ENCODE measurements at places on chromosomes 6 and 20. TPM values are rescaled to one million over a fixed set of nuclear protein-coding genes. Genes with fewer than 3 reads are reported as not detected.

DNA sequence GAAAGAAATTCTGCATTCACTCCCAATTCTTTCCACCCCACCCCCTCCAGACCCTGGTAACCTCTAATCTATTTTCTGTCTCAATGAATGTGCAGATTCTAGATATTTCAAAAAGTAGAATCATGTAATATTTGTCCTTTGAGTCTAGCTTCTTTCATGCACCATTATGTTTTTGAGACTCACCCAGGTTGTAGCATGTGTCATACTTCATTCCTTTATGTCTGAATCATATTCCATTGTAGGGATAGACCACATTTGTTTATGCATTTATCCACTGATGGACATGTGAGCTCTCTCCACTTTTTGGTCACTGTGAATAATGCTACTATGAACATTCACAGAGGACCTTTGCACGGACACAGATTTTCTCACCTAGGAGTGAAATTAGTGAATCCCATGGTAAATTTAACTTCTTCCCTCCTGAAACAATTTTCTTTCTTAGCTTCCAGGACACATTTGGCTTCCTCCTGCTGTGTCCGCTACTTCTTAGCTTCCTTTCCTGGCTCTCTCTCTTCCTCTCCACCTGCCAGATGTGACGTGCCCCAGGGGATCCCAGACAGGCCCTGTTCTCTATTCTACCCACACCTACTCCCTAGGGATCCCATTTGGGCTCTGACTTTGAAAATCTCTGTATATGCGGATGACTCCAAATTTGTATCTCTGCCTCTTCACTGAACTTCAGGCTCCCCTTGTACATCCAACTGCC, 24.1 kb upstream of the ARFGEF2 start:
- DNase-seq, result no peak

- peak; percentile 9 for DNase-seq
Measured at GRCh38 chr6:122400121-122400450, 634 bp downstream of the HSF2 start.

GRCh38 chr6:98828211-98828788, 6.1 kb upstream of the POU3F2 start:
- DNase-seq, result no peak

- no peak for DNase-seq
Measured at GRCh38 chr20:57008217-57008616, 258.2 kb downstream of the BMP7 start.

DNA sequence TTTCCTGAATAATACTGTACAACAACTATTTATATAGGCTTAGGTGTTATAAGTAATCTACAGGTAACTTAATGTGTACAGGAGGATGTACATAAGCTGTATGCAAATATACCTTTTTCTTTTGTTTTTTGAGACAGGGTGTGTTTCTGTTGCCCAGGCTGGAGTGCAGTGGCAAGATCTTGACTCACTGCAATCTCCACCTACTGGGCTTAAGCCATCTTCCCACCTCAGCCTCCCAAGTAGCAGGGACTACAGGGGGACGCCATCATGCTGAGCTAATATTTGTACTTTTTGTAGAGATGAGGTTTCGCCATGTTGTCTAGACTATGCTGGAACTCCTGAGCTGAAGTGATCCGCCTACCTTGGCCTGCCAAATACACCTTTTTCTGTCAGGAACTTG, 191.7 kb upstream of the ZNF217 start:
- DNase-seq, result no peak

- no peak for DNase-seq
Measured at GRCh38 chr6:36716476-36717093, 19.0 kb downstream of the RAB44 start.

- DNase-seq, result no peak
Measured at GRCh38 chr20:12829170-12829569, 179.6 kb upstream of the SPTLC3 start.

GRCh38 chr6:127186889-127187288, 68.4 kb downstream of the RSPO3 start:
- peak; percentile 26 for DNase-seq

DNA sequence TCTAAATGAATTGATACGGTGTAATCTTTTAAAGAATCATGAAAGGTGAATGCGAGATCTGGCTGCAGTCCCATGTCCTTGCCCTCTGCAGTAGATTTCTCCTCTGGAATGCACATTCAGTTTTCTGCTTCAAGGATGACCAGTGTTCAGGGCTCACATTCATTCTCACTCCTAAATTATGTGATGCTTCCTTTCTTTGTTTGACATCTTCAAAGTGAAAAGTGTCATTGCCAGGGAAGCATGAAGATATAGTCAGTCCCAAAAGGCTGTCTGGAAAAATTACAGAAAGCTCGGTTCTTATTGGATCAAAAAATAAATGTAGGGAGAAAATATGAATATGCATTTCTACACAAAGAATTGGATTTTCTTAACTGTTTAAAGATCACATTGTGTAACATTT, 395.6 kb downstream of the NKAIN2 start:
- DNase-seq, result no peak

- no peak for DNase-seq
Measured at GRCh38 chr20:59613861-59614260, 9.5 kb downstream of the PHACTR3 start.

GRCh38 chr20:44516491-44516890, 5.4 kb downstream of the SERINC3 start:
- no peak for DNase-seq

GRCh38 chr6:91744566-91744965, 1157.7 kb upstream of the MAP3K7 start:
- no peak for DNase-seq

DNA sequence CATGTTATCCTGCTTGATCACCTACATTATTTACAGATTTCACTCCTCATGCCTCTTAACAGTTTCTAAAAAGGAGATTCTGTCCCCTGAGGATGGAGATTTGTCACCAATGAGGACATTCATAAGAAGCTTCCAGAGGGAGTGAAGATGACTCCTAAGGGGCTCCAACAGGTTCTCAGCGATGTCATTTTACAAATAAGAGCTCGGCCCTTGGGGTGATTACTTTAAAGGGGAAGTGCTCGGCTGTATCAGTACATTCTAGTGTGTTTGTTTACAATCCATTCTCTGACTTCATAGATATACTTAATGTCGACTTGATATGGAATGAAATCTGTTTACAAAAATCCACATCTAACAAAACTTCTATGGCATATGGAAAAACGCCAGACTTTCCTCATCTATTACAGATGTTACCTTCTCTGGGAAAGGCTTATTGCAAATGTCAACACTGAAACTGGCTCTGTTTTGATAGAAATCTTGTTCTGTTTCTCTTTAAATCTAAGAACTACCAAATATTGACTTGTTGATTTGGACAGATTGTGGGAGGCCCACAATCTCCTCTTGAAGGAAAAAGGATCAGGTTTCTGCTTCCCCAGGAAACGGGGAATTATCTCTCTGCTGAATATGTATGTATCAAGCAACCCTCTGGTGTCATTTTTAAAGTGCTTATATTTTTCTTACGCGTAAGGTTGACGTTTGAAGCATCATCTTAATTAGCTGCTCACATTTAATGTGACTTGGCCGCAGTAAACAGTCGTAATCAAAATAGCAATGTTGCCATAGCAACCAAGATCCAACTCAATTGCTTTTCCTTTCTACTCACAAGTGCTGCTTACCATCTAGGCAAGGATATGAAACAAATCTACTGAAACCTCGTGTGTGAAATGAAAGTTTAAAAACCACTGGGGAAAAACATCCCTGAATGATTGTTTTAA, 95.7 kb downstream of the SHLD1 start:
- DNase-seq, result no peak

GRCh38 chr6:122798099-122798641, 9.1 kb downstream of the SMPDL3A start:
- no peak for DNase-seq

- DNase-seq, result no peak
Measured at GRCh38 chr6:22716721-22717120, 147.4 kb downstream of the HDGFL1 start.

DNA sequence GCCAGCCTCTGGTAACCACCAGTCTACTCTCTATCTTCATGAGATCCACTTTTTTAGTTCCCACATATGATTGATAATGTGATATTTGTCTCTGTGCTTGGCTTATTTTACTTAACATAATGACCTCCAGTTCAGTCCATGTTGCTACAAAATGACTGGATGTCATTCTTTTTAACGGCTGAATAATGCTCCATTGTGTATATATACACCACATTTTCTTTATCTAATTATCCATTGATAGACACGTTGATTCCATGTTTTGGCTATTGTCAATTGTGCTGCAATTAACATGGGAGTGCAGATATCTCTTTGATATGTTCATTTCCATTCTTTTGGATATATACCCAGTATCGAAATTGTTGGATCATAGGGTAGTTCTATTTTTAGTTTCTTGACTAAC, 89.3 kb downstream of the ATRN start:
- DNase-seq, result no peak

GRCh38 chr20:59456342-59457279, 147.7 kb upstream of the PHACTR3 start:
- DNase-seq, result no peak

Gene CSNK2B
- total RNA-seq, result 92.6 TPM

Gene GINS1
- total RNA-seq, result 0.08 TPM

Gene COL9A3
- not detected for total RNA-seq

Gene ABHD12
- 13.4 TPM for total RNA-seq
